ENCODE measurements at places on chromosomes 3 and 15.
A peak's percentile ranks its signal among the peaks of the same experiment; 100 is the strongest.

DNA sequence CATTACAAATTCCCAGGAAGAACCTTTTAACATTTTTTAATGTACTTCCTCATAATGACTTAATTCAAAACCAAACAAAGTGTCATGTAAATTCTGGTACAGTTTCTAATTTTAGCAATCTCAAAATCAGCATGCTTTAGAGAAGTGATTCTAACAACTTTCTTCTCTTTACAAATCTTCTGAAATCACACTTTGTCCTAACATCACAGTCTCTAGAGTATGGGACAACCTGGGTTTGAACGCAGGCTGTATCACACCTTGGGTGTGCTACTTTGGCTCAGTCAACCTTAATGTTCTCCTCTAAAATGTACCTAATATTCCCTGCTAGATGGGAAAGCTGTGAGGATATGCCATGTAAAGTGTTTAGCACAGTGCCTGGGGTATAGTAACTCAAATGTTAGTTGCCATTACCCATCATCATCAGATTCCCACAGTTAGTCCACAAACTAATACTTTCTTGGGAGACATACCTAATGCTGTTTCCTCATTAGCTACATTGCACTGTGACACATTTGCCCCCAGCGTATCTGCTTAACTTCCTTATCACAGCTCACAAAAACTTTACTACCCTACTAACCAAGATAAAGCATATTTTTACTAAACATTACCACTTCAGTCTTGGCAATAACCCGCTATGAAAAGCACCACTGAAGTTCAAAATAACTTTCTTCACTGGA lies 3.1 kb downstream of the TSPAN3 start:
- H3K4me3 ChIP-seq: no peak overlapping the region
- H3K27ac ChIP-seq: no peak overlapping the region
- no peaks in the 10 kb centered on the region for H3K36me3 ChIP-seq
- no peaks in the 10 kb centered on the region for H3K27me3 ChIP-seq
- no peak for DNase-seq

DNA sequence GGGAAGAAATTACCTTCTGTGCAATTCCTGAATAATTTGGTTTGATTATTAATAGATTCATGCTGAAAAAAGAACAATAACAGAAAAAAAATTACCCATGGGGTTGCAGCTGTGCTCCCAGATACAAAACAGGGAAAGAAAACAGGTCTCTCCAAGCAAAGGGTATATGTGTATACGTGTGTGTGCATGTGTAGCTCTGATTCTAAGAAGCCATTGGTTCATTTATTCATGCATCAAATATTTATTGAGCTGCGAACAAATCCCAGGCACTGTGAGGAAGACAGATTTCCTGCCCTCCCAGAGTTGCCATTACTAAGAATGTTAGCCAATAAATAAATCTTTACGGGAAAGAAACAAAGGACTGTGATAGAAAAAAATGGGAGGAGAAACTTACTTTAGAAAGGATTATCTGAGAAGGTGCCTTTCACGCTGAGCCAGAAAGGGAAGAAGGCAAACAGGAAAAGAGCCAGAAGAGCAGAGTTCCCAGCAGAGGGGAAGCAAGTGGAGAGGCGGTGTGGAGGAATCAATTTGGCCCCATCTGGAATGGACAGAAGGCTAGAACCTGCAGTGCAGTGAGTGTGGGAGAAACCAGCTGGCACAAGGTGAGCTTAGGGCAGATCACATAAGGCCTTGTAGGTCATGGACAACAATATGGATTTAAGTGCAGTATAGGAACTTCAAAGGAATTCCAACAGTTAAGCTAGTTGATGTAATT lies 20.7 kb downstream of the CHL1 start:
- no peak for DNase-seq
- no peak overlapping the region for H3K4me3 ChIP-seq
- H3K27ac ChIP-seq: no peak overlapping the region
- H3K27me3 ChIP-seq: no peaks in the 10 kb centered on the region
- no peaks in the 10 kb centered on the region for H3K4me1 ChIP-seq

GRCh38 chr3:86794361-86795065 lies 196.4 kb downstream of the VGLL3 start:
- no peak for DNase-seq
- peak overlapping the region; percentile 91 for H3K27ac ChIP-seq
- H3K4me3 ChIP-seq: peak overlapping the region; percentile 48
- no peaks in the 10 kb centered on the region for H3K36me3 ChIP-seq
- no peaks in the 10 kb centered on the region for H3K27me3 ChIP-seq

DNA sequence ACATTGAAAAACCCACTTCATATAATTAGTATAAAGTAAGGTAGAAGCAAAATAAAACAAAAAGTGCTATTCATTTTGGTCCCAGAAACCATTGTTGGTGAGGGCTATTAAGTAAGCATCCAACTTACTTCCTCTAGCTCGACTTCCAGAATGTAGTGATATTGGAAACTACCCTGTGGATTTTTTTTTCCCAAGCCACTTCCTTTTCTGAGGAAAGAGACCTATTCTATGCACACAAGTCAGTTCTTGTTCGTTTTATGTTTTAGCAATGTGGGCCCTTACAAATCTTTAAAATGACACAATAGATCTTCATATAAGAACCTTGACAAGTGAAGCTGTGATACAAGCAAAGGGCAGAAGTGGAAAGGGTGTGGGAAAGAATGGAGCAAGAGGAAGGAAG lies 402.0 kb upstream of the TBL1XR1 start:
- H3K4me1 ChIP-seq: peaks cover 33% of the 10 kb centered on the region
- H3K27ac ChIP-seq: no peak overlapping the region
- no peaks in the 10 kb centered on the region for H3K36me3 ChIP-seq
- no peak overlapping the region for H3K4me3 ChIP-seq
